ENCODE measurements at places on chromosomes 11 and 22.

DNA sequence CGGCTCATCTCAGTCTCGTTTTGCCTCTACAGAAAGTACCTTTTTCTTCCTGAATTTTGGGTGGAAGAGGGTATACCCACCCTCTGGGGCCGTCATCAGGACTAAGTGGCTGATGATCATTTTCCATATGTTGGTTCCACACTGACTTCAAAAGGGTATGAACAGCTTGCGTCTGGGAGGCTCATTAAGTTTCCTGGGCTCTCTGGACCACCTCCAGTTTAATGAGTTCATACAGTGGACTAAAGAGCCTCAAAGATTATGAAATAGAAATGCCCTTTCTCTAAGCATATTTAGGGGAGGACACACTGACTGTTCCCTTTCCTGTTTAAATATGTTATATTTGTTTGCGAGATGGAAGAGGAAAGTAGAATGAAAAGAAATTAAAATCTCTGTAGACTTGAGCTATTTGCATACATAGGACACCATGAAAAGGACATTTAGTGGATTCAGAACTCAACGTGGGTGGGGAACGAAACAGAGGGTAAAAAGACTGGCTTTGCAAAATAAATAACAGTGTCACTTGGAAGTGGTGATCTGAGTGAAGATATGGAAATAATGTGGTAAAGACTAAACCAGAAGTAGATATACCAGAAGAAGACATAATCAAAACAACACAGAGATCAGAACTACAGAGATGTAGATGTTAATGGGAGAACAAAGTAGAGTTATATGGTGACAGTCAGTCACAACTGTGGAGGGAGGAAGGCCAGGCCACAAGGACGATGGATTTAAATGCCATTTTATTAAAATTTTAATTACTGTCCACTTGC lies 18.7 kb downstream of the LDLRAD3 start:
- no peak for DNase-seq

DNA sequence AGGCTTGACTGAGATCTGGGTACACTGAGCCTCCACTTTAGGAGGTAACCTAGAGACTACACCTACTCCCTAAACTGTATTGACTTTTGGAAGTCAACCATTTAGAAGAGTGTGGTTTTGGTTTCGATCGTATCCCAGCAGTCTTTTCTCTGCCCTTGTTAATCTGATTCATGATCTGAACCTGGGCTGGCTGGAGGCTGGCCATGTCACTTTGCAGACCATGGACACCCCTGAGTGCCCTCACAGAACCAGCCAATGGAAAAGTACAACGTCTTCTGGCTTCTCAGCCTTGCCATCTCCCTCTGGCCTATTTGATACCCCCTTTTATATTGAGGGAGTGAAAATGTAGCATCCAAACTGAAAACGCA lies 10.8 kb downstream of the EHF start:
- DNase-seq: peak; percentile 16

GRCh38 chr11:114158886-114159285 lies 99.4 kb downstream of the ZBTB16 start:
- DNase-seq: no peak

- DNase-seq: no peak
These were observed 27.7 kb upstream of the CARD18 start for GRCh38 chr11:105167244-105167643.

- DNase-seq: no peak
These were observed 11.9 kb downstream of the CHRM1 start for GRCh38 chr11:62909107-62909894.

DNA sequence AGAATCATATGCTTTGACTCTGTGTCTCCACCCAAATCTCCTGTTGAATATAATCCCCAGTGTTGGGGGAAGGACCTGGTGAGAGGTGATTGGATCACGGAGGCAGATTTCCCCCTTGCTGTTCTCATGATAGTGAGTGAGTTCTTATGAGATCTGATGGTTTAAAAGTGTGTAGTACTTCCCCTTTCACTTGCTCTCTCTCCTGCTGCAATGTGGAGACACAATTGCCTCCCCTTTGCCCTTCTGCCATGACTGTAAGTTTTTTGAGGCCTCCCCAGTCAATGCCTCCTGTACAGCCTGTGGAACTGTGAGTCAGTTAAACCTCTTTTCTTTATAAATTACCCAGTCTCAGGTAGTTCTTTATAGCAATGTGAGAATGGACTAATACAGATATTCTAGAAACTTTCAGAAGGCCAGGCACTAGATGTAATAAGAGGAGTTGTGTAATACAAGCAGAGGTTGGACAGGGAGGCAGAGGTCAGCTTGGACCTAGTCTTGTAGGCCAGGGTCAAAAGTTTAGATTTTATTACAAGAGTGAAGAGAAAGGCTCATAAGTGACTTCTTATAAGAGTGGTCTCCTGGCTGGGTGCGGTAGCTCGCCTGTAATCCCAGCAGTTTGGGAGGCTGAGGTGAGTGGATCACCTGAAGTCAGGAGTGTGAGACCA lies 9.3 kb upstream of the SERPING1 start:
- DNase-seq: no peak

DNA sequence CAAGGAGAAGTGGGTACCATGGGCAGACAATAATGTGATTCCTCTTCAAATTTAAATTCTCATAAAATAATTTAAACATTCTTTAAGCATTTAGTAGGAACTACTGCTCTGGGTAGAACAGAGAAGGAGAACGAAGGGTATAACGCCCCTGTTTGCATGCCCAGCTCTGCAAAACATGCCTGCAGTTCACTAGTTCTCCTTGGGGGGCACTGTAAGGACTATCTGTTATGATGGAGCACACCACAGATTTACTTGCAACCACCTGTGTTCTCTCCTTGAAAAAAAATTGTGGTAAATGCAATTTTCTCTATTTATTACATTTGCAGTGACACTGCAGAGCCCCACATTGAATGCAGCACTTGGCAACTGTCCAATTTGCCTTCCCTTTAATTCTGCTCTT lies 100.3 kb downstream of the GUCY1A2 start:
- no peak for DNase-seq

DNA sequence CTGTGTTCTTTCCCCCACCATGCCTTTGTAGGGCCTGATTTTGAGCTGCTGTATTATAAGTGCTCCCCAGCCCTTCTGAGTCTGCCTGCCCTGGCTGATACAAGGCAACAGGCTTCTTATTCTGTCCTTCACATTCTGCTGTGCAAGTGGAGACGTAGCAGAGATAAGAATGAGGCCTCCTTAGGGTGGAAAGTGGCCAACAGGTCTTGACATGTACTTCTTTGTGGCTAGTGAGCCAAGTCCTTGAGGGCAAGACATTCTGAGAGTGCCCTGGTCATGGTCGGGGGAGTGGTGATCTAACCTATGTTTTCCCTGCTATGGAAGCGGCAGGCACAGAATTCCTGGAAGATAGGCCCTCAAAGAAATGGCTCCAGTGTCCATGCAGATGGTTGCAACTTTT lies 235.7 kb upstream of the CADM1 start:
- no peak for DNase-seq

DNA sequence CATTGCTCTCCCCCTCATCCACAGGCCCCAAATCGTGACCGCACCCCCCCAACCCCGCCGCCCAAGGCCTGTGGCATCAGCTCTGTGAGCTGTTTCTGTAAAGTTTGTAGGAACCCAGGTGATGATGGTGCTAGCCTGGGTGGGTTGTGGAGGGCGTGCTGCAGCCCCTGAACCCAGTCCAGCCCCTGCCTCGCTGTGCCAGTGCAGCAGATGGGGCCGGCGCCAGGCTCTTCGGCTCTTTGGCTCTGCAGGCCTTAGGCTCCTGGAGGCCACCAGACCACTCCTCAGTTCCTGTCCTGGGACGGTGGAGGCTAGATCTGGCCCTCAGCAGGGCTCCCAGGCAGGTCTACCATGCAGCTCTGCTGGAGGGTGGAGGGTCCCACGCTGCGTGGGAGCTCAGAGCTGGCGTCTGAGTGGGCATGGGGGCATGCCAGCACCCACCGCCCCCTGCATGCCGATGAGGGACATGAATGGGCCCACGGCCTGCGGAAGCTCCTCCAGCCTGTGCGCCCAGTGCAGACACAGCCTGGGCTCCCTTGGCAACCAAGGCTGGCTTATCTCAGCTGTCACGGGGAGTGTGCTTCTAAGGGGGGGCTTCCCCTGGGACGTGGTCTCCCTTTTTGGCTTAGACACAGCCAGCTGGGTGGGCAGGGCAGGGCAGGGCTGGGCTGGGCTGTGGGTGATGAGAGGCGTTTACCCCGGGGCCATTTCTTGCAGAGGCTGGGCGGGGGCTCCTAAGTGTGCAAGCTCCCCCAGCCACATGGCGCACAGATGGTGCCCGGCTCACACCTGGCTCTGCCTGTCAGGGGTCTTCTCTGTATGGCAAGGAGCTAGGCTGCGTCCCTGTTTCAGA lies 1187.6 kb downstream of the BRD1 start:
- no peak for DNase-seq

GRCh38 chr11:45801723-45802315 lies 3.1 kb upstream of the SLC35C1 start:
- DNase-seq: no peak

GRCh38 chr11:128365044-128365443 lies 222.3 kb downstream of the ETS1 start:
- DNase-seq: no peak

DNA sequence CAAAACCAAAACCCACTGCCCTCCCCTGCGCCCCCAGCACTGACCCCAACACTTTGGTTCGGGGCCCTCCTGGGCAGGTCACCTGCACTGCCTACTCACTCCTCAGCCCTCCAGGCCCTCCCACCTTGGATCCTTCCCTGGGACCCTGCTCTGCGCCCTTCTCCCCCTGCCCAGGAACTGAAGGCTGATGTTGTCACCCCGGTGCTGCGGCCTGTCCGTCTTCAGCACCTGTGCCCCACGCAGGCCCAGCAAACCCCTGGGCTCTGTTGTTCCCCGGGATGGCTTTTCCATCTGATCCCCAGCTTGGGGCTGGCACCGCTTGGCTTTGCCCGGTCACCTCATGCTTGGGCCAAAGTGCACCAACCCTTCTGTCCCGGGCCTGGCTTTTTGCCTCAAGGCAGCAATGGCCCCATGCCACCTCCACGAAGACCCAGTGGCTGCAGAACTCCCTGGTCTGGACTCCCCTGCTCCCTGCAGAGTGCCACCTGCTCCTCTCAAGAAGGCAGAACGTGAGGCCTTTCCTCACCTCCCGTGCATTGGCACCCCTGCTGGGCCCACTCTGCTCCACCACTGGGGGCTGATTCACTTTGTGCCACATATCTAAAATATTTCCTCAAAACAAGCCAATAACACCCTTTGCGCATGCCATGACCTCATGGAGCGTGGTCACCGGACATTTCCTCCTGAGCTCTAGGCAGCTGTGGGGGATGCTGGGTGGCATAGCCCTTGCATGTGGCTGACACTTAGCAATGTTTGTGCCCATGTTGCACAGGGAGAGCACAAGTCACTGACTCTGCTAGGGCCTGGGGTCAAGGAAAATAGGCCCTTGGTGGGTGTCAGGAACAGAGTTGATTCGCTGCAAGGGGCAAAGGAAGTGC lies 8.8 kb downstream of the PPM1F start:
- DNase-seq: no peak

DNA sequence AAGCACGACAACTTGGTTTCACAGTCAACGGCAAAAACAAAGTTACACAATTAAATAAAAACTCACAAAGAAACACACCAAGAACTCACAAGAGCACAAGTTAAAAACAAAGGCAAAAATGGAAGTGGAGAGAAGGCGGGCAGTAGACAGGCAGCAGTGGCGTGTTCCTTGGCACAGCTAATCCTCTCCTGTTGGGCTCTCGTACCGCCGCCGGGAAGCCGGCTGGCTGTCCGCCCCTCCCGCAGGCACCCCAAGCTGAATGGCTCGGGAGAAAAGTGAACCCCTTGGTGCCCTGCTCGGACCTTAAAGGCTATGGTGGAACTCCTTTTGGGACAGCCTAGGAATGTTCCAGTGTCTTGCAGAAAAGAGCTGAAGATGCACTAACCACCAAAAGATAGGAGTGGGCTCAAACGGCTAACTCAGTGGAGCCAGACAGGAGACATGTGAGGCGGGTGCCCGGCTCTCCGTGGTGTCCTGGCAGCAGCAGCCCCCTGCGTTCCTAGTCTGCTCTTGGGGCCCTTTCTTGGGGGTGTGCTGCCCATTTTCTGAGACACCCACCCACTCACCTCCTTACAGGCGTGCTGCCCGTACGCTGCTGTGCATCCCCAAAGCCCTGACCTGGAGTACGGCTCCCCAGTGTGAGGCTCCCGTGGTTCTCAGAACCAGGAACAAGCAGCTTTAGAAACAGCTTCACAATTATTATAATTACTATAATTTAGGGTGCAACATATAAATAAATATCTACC lies 86.1 kb upstream of the BID start:
- no peak for DNase-seq

DNA sequence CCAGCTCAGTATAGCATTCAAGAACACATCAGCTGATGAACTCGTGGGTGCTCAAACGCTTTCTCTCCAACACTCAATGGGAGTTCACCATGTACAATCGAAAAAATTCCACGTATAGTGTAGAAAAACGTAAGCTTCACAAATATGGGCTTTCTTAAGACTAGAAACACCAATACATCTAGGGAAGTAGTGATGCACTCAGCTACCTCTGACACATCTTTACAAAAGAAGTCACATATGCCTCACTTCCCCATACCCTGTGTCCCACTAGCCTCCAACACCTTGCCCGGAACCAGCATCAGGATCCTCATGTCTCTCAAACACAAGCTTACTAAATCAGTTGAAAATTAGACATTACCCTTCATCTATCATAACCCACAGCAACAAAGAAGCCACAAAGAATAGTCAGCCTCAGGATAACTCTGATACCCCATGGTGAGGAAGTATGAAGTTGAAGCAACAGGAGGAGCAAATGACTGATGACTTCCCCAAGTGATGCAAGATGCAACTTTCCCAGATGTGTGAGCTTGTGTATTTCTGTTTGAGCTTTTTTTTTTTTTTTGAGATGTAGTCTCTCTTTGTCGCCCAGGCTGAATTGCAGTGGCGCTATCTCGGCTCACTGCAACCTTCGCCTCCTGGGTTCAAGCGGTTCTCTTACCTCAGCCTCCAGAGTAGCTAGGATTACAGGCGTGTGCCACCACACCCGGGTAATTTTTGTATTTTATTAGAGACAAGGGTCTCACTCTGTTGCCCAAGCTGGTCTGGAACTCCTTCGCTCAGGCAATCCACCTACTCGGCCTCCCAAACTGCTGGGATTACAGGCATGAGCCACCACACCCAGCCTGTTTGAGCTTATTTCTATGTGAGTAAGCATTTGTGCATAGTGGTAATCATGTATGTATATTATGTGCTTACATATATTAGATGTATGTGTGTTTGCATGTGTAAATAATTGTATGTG lies 8.5 kb upstream of the DENND5A start:
- DNase-seq: no peak

GRCh38 chr22:38513063-38513462 lies 7.0 kb upstream of the DDX17 start:
- no peak for DNase-seq

DNA sequence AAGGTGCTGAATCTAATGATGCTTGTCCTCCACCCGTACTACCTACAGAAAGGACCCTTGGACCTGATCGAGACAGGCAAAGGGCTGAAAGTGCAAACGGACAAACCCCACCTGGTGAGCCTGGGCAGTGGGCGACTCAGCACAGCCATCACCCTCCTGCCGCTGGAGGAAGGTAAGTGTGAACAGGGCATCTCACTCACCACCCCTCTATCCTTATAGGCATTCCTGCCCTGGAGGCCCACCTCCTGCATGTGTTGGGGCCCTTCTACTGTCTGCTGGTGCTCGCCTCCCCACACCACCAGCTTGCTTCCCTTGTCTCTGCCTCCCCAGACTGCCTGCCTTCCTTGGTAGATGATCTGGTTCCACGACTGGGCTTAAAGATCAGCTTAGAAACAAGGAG lies 7.1 kb downstream of the PHLDB1 start:
- no peak for DNase-seq

- no peak for DNase-seq
These were observed 229.9 kb upstream of the PITPNB start for GRCh38 chr22:28148816-28149465.

GRCh38 chr11:69010964-69011623 lies 2.0 kb downstream of the MRGPRF start:
- no peak for DNase-seq

GRCh38 chr22:29388759-29389090 lies 355 bp upstream of the AP1B1 start:
- no peak for DNase-seq
